T-helper 1 cell (primary cell): ENCODE measurements at places on chromosomes 16 and 17.

GRCh38 chr17:2468270-2468669, 43.4 kb downstream of the METTL16 start:
- DNase-seq: no peak

- no peak for DNase-seq
These were observed 48.5 kb downstream of the NOS2 start for GRCh38 chr17:27751622-27752490.

GRCh38 chr17:39173080-39173479, 7.1 kb upstream of the ARL5C start:
- DNase-seq: no peak

DNA sequence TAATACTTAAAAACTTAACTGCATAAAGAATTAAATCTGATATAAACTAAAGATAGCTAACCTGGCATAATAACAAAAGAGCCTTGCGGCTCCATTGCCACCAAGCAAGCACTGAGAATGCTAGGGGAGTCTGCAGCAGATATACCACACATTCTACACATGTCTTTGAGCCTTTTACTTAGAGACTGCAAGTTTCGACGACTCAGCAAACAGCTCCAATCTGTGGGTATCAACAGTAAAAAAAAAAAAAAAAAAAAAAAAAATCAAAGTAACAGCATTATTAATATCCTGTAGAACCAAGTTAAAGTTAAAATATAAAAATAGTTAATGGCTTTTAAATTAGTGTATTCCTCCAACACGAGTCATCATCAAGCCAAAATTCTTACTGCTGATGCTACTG, 27.8 kb upstream of the INTS2 start:
- DNase-seq: no peak

- DNase-seq: no peak
These were observed at the start of gene PPP1R1B for GRCh38 chr17:39626171-39627046. Gene PPP1R1B, plus strand, starts transcription at chr17:39626952. Its CDS starts 441 bp downstream, at chr17:39627393.

DNA sequence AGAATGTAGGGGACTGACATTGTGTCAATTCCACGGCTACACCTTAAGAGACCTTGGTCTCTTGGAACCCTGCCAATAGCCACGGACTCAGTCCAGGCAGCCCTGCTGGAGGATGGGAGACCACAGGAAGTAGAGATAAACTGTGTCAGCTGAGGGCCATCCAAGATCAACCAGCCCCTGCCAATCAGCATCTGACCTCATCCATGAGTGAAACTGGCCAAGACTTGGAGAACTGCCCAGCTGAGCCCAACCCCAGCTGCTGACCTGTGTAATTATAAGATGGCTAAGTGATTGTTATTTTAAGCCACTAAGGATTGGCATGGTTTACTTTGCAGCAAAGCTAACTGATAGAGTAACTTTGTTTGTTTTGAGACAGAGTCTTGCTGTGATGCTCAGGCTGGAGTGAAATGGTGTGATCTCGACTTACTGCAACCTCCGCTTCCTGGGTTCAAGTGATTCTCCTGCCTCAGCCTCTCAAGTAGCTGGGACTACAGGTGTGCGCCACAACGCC, 13.3 kb upstream of the YWHAE start:
- DNase-seq: no peak

- DNase-seq: no peak
These were observed 31.1 kb downstream of the RANBP10 start for GRCh38 chr16:67775273-67775672.

GRCh38 chr16:12570046-12570618, 233.6 kb downstream of the CPPED1 start:
- no peak for DNase-seq

DNA sequence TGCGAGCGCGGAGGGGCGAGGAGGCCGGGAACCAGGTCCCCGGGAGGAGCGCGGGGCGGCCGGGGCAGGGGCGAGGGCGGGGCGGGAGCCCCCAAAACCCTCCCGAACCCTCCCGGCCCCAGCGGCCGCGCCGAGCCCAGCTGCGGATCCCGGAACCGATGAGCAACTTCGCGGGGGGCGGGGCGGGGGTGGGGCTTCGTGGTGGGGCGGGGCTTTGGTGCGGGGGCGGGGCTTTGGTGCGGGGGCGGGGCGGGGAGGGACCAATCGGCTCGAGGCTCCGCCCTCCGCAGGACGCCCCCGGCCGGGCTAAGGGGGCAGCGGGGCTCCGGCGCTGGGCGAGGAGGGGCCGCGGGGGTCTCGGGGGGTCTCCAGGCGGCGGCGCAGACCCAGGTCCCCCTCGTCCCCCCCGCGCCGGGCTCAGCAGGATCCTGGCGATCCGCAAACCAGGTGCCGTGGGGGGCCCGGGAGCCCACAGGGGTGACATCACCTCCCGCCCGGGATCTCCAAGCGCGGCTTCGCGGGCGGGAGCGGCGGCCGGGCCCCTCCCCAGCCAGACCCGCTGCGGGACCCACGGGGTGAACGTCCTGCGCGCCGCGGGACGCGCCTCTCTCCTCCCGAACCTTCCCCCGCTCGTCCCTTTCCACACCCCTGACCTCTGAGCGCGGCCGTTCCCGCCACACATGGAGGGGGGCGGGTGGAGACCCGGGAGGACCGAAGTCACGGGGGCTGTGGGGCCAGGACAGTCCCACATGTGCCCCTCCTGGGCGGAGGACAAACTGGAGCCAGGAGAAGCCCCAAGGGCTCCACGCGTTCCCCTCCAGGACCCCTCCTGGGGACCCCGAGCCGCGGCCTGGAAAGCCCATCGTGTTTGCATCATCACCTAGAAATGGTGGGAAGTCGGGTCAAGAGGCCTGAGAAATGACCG, at the start of gene ABR:
TSS of gene ABR (minus strand) at position 164 of the 925 bp plus-strand sequence. CDS start 254 bp downstream, outside the sequence.
- DNase-seq: peak; percentile 56

- DNase-seq: no peak
These were observed 42.2 kb downstream of the ZFPM1 start for GRCh38 chr16:88495268-88495772.

- no peak for DNase-seq
These were observed 8.4 kb downstream of the DEXI start for GRCh38 chr16:10933865-10934264.

- DNase-seq: no peak
These were observed 19.1 kb upstream of the DDX52 start for GRCh38 chr17:37662353-37662752.

GRCh38 chr16:82091241-82091640, 56.2 kb downstream of the HSD17B2 start:
- DNase-seq: no peak

DNA sequence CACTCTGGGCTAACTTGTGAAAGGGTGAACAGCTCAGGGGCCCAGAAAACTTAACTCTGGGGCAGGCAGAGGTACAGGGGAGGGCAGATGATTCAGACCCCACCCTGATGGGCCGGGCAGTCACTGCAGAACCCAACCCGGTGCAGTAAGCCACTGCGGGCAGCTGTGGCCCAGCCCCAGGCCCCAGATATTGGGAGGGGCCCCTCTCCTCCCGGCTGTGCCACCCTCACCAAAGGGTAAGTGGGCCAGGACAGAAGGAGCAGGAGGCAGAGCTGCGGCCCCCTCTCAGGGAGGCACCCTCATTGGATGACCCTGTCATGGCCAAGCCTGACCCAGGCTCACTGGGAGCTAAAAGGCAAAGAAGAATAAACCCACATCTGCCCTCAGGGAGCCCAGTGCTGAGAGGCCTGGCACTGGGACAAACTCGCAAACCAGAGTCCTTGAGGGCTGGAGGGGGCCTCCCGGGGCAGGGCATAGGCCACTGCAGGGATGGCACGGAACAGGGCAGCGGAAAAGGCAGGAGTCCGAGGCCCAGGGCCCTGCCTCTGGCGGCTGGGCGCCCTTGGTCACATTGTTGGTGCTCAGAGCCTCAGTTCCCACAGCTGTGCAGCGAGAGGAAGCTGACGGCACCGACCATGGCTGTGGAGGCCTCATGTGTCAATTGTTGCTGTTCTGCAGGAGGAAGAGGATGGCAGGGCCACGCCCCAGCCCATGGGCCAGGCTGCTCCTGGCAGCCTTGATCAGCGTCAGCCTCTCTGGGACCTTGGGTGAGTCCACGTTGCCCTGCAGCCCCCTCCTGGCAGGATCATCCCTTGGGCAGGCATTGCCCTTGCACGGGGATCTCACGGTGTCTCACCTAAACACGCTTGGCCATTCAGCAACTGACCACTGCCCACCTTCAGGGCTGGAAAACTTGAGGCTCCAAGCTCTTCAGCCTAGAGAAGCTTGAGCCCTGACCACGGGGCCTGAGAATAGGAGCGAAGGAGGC, 3.1 kb downstream of the ITGB4 start:
- no peak for DNase-seq

- DNase-seq: no peak
These were observed 66.9 kb upstream of the TNRC6C start for GRCh38 chr17:77891602-77892001.

DNA sequence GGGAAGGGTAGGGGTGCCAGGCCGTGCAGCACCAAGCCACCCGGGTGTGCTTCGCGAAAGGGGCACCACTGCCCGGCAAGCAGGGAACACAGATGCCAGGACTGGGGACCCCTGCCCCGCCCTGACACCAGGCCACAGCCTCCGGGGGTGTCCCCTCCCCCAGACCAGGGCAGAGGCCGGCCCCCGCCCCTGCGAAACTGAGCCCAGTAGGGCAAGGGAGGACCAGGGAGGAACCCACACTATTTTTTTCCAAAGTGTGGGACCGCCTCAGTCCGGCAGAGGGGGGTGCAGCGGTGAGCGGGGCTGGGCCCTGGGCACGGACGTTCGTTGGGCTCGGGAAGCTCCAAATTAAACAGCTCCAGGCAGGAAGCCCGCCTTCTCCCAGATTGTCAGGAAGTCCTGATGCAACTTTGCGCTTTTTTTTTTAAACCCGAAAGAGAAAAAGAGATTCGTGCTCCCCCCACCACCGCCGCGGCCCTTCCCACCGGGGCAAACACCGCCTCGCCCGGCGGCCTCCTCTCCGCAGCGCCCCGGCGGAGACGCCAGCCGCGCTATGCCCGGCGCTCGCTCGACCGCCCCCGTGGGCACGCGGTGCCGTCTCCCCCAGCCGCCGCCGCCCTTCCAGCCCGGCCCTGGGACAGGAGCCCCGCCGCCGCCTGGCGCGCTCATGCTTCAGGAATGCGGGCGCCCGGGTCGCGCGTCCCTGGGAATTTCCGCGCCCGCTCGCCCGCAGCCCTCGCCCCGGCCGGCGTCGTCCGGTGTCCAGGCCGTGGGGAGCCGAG, 755 bp downstream of the PIEZO1 start:
- DNase-seq: peak; percentile 49

GRCh38 chr16:87447323-87447722, 45.5 kb downstream of the ZCCHC14 start:
- no peak for DNase-seq

- DNase-seq: no peak
These were observed 17.8 kb upstream of the SLC35B1 start for GRCh38 chr17:49725452-49726130.

GRCh38 chr16:55678161-55678821, 22.5 kb downstream of the SLC6A2 start:
- no peak for DNase-seq

- DNase-seq: no peak
These were observed 84.9 kb downstream of the NPIPB11 start for GRCh38 chr16:29321585-29321984.

DNA sequence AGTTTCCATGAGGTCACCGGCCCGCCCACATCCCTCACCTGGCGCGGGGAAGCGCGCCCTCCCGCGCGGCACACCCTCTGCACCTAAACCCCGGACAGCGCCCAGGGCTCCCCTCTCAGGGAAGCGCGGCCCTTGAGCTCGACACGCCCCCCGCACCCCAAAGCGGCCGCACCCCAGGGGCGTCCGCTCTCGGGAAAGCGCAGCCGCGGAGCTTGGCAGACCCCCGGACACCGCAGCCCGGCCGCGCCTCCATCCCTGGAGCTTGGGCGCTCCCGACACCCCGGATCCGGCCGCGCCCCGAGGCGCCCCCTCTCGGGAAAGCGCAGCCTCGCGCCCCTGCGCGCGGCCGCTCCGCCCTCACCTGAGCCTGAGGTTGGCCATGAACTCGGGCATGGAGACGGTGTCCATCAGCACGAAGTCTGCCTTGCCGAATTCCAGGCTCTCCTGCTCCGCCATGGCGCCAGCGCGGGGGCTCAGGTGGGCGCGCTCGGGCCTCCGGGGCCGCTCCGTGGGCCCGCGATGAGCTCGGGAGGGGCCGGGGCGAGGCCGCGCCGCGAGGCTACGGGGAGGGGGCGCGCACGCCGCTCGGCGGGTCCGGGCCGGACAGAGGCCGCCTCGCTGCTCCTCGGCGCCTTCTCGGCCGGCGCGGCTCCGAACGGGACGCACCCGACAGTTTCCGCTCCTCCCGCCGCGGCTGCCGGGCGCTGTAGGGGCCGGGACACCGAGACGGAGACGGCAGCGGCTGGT, at the start of gene MYO1D:
TSS of gene MYO1D (minus strand) at position 708 of the 747 bp plus-strand sequence. CDS start at position 456, 252 bp downstream.
- DNase-seq: peak; percentile 37

- peak; percentile 66 for DNase-seq
These were observed 37.6 kb downstream of the CTU2 start for GRCh38 chr16:88743693-88744576.

DNA sequence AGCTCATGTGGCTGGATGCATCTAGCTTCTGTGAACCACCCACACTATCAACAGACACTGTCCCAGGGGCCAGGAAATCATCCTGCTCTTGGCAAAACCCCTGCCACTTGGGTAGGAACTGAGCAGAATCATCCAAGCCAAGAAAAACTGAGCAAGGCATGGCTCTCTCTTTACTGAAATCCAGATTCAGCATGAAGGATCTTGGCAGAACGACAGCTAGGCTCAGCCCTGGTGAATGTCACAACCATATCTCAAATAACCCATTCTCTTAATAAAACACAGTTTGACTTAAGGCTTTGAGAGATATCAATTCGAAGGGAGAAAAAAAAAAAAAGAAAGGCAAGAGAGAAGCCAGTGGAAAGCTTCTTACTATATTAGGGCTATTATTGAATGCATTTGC, 72.2 kb downstream of the MAF start:
- no peak for DNase-seq

- no peak for DNase-seq
These were observed 41.4 kb upstream of the VWA3A start for GRCh38 chr16:22050963-22051362.

DNA sequence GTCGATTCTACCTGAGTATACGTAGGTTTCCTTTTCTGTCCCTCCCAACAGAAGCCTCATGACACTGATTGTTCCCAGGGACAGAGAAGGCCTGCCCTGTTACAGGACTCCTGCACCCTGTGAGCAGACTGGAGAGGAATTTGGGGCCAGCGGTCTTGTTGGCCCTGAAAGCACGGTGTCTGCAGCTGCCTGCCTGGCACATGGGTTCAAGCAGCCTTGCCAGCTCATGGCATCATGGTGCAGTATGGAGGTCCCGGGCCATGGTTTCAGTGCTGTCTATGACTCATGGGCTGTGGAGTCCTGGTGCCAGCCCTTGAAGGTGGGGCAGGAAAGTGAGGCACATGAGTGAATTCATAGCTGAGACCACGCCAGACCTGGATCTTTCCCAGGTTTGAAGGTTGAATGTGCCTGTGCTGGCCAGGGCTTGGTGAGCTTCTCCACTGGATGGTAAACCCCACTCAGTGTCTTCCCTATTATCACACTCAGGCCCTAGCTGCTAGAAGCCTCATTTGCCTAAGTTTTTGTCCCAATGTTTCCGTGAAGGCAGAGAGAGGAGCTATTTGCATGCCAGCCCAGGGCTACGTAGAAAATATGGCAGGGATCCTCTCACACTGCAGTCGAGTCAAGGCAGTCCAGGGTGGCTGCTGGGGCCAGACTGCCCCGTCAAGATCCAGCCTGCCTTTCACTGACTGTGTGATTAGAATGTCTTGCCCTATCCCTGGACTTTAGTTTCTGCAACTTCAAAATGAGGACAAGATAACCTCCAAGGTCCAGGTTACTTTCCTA, 277.2 kb upstream of the CCL2 start:
- DNase-seq: no peak

- DNase-seq: no peak
These were observed 21.9 kb downstream of the OMG start for GRCh38 chr17:31275116-31275515.

GRCh38 chr17:76930107-76930506, 61.9 kb downstream of the MGAT5B start:
- DNase-seq: no peak
